Neural crest cell (in vitro differentiated cells): ENCODE measurements at places on chromosomes 4 and X.

DNA sequence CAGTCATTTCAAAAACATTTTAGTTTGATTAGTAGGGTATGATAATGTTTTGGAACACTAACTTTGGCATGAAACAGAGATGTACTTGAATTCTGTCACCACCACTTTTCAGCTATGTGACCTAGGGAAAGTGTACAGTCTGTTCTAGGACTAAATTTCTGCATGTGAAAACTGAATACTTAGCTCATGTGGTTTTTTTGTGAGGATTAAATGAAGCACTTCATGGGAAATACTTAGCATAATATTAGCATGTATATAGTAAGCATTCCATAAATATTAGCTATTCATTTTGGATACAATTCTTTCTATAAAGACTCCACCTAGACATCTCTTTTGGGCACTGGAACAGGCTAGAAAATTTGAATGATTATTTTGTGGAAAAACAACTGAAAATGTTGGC lies 1379.4 kb downstream of the RPA4 start:
- DNase-seq, result no peak

DNA sequence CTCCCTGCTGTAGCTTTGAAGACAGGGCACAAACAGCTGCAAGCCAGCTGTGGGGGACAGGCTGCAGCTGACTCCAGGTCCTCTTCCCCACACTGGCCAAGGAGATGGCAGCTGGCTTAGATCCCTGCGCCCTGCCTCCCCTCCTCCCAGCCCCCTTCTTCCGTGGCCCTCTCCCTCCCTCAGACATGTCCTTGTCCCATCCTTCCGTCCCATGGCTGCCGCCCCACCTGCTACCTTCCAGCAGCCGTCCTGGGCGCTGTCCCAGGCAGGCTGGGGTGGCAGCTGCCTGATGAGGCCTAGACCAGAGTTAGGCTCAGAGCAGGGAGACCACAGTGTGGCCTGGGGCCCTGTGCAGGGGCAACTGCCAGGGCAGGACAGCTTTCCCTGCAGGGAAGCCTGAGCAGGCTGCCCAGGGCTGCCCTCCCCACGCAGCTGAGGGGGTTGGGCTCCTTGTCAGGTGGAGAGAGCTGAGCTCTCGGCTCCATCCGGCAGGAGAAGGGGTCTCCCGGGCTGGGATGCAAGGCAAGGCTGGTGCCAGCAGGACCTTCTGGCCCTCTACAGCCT lies 3.3 kb upstream of the BGN start:
- no peak for DNase-seq

DNA sequence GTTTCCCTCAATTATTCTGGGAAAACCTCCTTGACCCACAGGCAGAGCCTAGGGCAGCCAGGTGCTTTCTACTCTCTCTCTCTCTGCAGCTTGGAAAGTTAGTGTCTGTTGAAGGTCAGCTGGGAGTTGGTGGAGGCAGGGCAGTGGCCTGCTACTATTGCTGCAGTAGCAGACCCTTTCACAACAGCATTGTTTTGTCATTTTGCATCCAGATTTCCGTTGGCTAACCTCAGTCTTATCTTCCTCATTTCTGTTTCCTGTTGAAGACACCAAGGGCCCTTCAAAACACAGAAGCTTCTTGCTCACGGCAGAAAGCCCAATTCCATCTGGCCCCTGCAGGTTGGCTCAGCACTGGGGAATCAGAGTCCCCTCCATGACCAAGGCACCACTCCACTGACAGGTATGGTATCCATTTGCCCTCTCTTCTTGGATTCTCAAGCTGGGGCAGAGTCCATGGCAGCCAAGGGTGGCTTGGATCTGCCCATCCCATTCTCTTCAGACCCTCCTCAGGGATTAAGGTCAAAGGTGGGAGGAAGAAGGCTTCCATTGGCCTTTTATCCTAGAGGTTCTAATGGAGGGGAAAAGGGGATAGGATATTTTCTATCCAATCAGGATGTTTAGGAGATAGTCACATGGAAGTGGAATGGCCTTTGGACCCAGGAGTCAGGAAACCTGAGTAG lies 24.6 kb downstream of the VSIG4 start:
- DNase-seq, result no peak

- DNase-seq, result no peak
Observed at GRCh38 chrX:105273326-105273725, 52.8 kb upstream of the TEX13A start.

DNA sequence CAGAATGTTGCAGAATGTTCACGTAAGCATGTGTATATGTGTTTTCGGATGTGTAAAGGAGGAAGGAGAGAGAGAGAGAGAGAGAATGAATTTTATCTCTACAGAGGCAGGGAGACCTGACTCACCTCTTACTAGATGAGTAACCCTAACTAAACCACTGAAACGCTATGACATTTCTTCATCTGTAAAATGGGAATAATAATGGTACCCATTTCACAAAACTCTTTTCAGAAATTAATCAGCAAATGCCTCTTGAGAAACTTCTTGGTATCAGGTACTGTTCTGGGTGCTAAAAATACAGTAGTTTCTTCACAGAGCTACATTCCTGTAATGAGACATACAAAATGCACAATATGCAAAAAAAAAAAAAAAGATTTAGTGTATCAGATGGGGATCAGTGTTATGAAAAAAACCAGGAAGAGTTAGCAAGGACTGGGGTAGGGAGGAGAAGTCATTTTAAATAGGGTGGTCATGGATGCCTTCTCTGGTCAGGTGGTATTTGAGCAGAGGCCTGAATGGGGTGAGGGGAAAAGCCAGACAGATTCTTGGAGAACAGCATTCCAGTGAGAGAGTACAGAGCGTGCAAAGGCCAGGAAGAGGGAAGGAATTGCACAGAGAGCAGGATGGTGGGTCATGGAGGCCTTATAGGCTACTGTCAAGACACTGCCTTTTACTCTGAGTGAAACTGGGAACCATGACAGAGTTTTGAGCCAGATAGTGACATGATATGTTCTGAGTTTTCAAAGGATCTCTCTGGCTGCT lies 84.9 kb upstream of the SPANXB1 start:
- DNase-seq, result no peak

DNA sequence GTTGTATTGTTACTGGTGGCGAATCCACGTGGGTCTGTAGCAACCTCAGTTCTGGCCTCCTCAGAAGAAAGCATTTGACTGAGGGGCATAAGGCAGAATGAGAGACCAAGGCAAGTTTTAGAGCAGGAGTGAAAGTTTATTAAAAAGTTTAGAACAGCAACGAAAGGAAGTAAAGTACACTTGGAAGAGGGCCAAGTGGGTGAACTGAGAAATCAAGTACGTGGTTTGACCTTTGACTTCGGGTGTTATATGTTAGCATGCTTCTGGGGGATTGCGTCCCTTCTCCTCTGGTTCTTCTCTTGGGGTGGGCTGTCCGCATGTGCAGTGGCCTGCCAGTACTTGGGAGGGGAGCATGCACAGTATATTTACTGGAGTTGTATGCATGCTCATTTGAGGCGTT lies 232.7 kb upstream of the GATB start:
- no peak for DNase-seq

DNA sequence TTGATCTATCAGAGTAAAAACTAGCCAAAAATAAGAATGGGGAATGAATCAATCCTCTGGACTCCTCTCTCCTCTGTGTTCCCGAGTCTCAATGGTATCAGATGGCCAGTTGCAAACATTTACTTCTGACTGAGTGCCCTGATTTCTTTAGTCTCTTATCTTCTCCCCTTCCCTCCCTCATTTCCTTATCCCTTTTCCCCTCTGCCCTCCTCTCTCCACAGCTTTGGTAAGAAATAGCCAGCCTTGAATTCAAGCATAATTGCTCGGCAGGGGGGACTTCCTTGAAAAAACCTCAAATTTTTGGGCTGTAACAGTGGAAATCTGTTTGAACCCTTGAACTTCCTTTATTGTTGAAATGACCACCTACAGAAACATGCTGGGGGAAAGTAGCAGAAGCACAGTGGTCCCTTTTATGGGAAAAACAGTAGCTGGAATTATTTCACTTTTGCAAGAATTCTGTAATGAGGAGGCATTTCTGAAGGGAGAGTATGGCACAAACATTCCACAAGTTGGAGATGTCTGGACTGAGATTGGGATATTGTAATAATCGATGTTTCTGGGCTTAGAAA lies 40.3 kb downstream of the NHS start:
- DNase-seq, result no peak

- peak; percentile 6 for DNase-seq
Observed at GRCh38 chr4:165537028-165537648, 158.3 kb downstream of the CPE start.

DNA sequence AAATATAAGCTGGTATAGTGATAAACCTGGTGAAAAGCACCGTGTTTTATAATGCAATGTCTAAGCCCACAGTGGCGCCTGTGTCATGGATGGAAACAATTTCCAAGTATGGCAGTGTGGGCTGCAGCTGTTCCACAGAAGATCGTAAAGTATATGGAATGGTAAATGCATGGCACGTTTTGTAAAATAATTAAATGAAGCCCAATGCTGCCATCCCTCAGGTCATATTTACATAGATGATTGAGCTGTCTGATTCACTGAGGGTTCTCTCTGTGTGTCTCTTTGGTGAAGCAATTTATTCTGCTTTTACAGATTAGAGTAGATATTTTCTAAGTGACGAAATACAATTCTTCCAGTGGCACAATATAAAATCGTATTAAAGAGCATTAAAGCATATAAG lies 164.8 kb downstream of the ASMT start:
- no peak for DNase-seq

DNA sequence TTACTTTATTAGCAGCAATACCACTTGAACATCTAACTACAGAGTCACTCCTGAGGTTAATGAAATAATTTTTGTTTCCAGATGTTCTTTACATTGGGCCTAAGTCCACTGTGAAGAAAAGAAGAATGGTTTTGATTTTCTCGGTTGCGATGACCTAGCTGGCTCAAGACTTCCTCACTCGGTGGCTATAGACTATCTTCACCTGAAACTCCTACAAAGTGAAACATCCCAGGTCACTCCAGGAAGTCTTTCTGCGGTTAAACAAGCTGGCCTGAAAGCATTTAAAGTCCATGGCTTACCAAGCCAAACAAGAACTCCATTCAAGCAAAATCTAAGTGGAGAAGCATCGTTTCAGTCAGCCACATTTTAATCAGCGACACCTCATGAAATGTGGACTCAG lies 13.7 kb upstream of the SORBS2 start:
- DNase-seq, result no peak

- DNase-seq, result no peak
Observed at GRCh38 chr4:185142564-185142911, 528 bp upstream of the SLC25A4 start.

DNA sequence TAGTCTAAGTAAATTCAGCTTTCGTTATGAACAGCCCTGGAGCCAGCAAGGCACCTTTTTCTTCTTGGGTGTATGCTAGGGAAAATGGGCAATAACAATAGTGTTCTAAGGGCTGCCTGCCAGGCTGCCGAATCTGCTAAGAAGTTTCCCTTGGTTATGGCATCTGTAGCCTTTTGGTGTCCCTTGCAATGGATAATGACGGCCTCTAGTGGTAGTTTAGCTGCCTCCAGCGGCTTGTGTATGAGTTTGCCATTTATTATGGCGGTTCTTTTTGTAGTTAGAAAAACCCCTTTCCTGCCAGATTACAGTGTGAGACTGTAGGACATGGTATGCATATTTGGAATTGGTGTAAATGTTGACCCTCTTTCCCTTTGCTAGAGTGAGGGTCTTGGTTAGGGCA lies 78.9 kb upstream of the SPIN4 start:
- DNase-seq, result no peak

- no peak for DNase-seq
Observed at GRCh38 chr4:188190461-188190860, 51.2 kb downstream of the TRIML1 start.

DNA sequence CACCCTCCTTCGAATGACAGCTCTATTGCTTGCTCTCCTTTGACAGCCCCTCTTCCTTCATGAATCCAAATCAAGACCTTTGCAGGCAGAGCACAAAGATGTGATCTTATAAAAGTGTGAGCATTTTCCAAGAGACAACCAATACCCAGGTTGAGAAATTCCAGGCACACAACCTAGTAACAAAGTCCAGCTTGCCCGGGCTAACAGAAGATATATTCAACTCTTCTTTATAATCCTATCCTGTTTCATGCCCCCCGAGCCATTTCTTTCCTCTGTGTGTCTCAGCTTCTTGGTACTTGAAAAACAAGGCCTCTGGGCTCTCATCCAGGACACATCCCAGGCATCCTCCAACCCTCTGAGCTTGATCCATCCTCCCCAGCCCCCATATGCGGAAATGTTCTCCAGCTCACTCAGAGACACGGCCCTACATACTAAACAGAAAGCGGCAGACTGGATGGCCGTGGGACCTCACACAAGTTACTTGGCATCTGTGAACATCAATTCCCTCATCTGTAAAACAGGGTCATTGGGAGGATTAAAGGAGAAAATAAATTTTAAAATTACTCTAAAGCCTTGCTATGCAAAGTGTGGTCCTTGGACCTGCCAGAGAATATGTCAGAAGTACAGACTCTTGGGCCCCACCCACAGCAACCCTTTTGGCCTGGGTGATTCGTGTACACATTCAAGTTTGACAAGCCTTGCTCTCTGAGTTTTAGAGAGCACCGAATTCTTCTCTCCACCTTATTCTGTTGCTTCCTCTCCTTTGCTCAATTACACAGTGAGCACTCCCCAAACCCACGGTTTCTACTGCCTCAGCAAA lies 627.0 kb downstream of the BCOR start:
- DNase-seq, result no peak
